ENCODE measurements at places on chromosomes 2 and 18. TPM values are rescaled to one million over a fixed set of nuclear protein-coding genes. Genes with fewer than 3 reads are reported as not detected.

DNA sequence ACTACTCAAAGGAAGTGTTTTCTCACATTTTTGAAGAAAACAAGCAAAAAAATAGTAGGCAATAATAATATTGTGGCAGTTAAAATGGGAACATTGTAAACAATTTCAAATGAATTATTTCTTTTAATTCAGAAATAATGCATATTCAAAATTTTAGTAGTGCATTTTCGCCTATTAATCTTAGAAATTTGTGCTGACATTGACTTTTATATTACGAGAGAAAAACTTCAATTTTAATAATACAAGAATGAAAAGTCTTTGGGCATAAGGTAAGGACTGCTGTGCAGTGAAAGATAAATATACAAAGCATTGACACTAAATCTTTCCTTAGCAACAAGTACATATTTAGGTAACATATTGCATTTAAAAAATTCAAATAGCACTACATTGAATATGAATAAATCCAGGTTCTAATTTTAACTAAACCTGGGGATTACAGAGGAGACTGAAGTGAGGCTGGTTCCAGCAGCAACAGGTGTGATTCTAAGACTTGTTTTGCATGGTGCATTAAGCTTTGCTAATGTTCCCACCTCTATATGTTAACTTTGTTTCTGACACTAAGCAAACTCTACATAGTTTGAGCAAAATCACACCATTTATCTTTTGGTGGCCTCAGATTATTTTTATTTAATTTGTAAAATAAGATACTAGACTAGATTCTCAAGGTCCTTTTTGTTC lies 40.5 kb downstream of the CALCRL start:
- no peaks in the 10 kb centered on the region for H3K4me1 ChIP-seq
- no peaks in the 10 kb centered on the region for H3K36me3 ChIP-seq
- no peak for DNase-seq
- no peak overlapping the region for H3K27ac ChIP-seq
- no peaks in the 10 kb centered on the region for H3K27me3 ChIP-seq

- DNase-seq = no peak
- peaks cover 2% of the 10 kb centered on the region for H3K36me3 ChIP-seq
- H3K4me3 ChIP-seq = no peak overlapping the region
- H3K27ac ChIP-seq = no peak overlapping the region
- no peaks in the 10 kb centered on the region for H3K27me3 ChIP-seq
Observed at GRCh38 chr2:54966165-54966832, 84.0 kb downstream of the RTN4 start.

DNA sequence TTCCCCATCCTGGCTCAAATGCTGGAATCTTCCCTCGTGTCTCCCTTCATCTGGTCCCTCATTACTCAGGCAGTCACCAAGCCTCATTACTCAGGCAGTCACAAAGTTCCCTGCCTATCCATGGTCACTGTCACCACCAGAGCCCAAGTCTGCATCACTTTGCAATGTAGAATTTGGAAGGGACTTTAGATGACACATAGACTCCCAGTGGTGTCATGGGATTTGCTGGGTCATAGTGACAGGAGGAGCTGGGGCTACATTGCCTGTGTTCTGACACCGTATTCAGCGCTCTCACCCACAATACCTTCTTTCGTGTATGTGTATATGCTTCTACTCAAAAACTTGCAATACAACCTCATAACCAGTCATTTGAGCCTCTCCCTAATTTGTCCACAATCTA lies 2.1 kb upstream of the EMILIN1 start:
- H3K4me3 ChIP-seq = no peak overlapping the region
- H3K36me3 ChIP-seq = no peaks in the 10 kb centered on the region
- H3K27me3 ChIP-seq = no peaks in the 10 kb centered on the region
- no peak overlapping the region for H3K27ac ChIP-seq
- no peaks in the 10 kb centered on the region for H3K4me1 ChIP-seq

GRCh38 chr18:9001209-9001608 lies 101.3 kb upstream of the NDUFV2 start:
- H3K27me3 ChIP-seq = no peaks in the 10 kb centered on the region
- H3K27ac ChIP-seq = no peak overlapping the region
- H3K4me3 ChIP-seq = no peak overlapping the region
- H3K36me3 ChIP-seq = no peaks in the 10 kb centered on the region
- H3K4me1 ChIP-seq = peaks cover 27% of the 10 kb centered on the region

GRCh38 chr2:224395620-224396390 lies 6.1 kb downstream of the FAM124B start:
- H3K27ac ChIP-seq = no peak overlapping the region
- H3K36me3 ChIP-seq = no peaks in the 10 kb centered on the region
- no peaks in the 10 kb centered on the region for H3K4me1 ChIP-seq
- no peak overlapping the region for H3K4me3 ChIP-seq
- no peaks in the 10 kb centered on the region for H3K27me3 ChIP-seq
- no peak for DNase-seq

DNA sequence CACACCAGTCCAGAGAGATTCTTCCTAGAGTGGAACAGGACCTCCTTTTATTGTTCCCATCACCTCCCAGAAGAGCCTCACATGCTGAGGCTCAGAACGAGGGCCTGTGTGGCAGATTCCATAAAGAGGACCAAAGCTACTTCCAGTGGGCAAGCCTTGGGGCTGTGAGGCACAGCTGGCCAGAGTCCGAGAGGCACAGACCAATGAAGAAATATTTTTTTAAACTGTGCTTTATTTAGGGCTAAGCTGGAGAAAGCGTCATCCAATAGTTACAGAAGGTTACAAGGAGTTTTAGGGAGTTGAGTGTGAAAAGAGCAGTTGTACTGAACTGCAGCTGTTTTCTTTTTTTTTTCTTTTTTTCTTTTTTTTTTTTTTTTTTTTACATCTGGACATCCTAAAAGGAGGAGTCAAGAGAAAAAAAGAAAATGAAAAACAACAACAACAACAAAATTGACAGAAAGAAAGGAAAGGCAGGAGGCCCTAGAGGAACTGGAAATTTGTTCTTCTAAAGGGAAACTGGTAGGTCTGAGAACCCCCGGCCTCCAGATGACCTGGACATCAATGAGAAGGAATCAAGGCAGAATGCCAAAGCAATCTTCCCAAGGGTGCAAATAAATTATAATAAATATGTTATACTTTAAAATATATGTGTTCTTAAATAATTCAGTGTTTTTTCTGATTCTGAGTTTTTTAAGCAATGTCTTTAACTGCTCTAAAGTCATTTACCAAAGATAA lies 322.6 kb downstream of the CELF4 start:
- no peak overlapping the region for H3K27ac ChIP-seq
- no peaks in the 10 kb centered on the region for H3K36me3 ChIP-seq

DNA sequence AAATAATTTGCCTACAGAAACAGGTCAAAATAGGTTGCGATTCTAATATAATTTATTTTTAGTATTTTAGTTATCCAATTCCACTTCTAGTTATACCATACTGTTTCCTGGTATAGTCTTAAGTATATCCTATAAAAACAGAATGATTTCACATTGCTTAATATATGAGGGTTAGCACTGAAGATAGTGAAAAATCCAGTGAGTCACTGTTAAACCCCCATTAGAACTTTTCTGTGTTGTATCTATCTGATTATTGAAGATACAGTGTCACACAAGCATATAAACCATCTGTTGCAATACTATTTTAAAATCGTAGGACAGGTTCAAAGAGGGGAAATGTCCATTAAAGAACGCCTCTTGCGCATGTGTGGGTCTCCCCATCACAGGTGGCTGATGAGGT lies 110.0 kb downstream of the FEZ2 start:
- no peaks in the 10 kb centered on the region for H3K27me3 ChIP-seq
- no peaks in the 10 kb centered on the region for H3K4me1 ChIP-seq
- no peak for DNase-seq

DNA sequence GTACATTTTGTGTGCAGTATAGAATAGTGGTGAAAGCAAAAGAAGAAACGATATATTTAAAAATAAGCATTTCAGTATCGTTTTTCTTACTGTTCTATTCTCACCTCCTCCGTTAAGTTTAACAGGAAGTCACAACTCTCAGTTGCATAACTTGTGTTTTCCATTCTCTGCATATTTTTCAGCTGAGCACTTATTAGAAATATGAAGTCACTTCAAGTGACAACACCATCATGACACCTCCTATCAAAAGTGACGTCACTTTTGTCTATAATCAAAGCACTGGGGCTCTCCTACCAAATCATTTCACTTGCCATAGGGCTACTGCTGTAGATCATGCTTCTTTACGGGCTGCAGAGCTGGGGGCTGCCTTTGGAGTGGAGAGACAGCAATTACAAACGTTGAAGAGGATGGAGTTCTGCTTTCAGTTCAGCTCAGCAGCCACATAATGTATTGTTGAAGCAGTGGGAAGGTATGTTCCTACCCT lies 36.3 kb downstream of the STAT4 start:
- no peak overlapping the region for H3K4me3 ChIP-seq
- no peaks in the 10 kb centered on the region for H3K36me3 ChIP-seq
- H3K27ac ChIP-seq = no peak overlapping the region
- DNase-seq = no peak

DNA sequence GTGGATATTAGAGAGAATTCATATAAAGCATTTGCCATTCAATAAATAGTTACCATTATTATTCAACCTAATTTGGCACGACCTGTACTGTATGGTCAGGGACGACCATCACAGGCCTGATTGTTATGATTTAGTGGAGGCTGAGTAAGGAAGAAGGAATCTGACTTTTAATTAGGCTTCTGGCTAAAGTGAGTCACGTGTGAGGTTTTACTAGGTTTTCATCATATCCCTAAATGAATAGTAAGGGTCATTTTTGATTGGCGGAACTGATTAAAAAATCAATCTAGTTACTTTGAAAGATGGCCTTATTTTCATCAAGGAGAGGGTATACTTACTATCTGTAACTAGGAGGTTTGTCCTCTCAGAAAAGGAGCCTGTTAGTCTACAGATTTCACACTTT lies 143.4 kb downstream of the ADCYAP1 start:
- no peak for DNase-seq
- no peaks in the 10 kb centered on the region for H3K4me1 ChIP-seq
- H3K27ac ChIP-seq = no peak overlapping the region
- no peak overlapping the region for H3K4me3 ChIP-seq

GRCh38 chr2:157055660-157056199 lies 201.8 kb upstream of the GALNT5 start:
- H3K36me3 ChIP-seq = no peaks in the 10 kb centered on the region
- no peak overlapping the region for H3K27ac ChIP-seq
- no peak overlapping the region for H3K4me3 ChIP-seq
- H3K4me1 ChIP-seq = no peaks in the 10 kb centered on the region
- H3K27me3 ChIP-seq = no peaks in the 10 kb centered on the region
- DNase-seq = no peak

- H3K36me3 ChIP-seq = no peaks in the 10 kb centered on the region
- H3K27me3 ChIP-seq = no peaks in the 10 kb centered on the region
- no peaks in the 10 kb centered on the region for H3K4me1 ChIP-seq
- no peak overlapping the region for H3K4me3 ChIP-seq
Observed at GRCh38 chr2:172244419-172245130, 141.9 kb upstream of the DLX2 start.

GRCh38 chr18:32735781-32736180 lies 37.0 kb downstream of the KLHL14 start:
- H3K4me3 ChIP-seq = no peak overlapping the region
- no peaks in the 10 kb centered on the region for H3K36me3 ChIP-seq
- H3K27ac ChIP-seq = no peak overlapping the region
- no peaks in the 10 kb centered on the region for H3K4me1 ChIP-seq
- no peak for DNase-seq
- H3K27me3 ChIP-seq = no peaks in the 10 kb centered on the region

DNA sequence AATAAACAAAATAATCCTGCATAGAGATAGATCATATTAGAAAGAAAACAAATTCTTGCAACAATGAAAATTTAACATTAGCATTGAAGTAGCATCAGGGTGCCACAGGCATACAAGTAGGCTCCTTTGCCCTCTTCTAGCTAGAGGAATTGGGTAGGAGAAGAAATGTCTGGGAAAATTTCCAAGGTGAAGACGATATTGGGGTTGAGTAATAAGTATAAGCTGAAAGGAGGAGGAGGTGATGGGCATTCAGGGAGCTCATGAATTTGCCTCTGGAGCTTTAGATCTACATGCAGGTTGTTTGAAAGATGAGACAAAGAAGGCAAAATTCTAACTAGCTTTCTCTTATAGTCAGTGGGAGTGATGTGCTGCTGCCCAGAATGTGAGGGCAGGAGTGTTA lies 504.9 kb downstream of the CCDC85A start:
- H3K4me1 ChIP-seq = no peaks in the 10 kb centered on the region
- no peaks in the 10 kb centered on the region for H3K36me3 ChIP-seq
- H3K27ac ChIP-seq = no peak overlapping the region
- H3K4me3 ChIP-seq = no peak overlapping the region

The GAREM2 gene
- 0.19 TPM for total RNA-seq

The AGXT gene
- total RNA-seq = 963 TPM

The PRKAG3 gene
- total RNA-seq = not detected

The PRSS56 gene
- total RNA-seq = 0.19 TPM

The BMP10 gene
- total RNA-seq = 6.2 TPM

The MZT2B gene
- total RNA-seq = 125 TPM

The TMEM169 gene
- 1.4 TPM for total RNA-seq

The XDH gene
- 27.2 TPM for total RNA-seq

The AQP12A gene
- not detected for total RNA-seq

Measured in right lobe of liver (tissue), 6 donors.